ENCODE measurements at places on chromosomes 2 and 18. TPM values are rescaled to one million over a fixed set of nuclear protein-coding genes. Genes with fewer than 3 reads are reported as not detected.
A peak's percentile ranks its signal among the peaks of the same experiment; 100 is the strongest.

- no peak for DNase-seq
These were observed 80.1 kb downstream of the KCNS3 start for GRCh38 chr2:17958466-17959092.

GRCh38 chr2:238513346-238513745 is 86.6 kb downstream of the ASB1 start:
- peak; percentile 70 for DNase-seq

Gene RSAD2
- total RNA-seq, result 0.78 TPM

GRCh38 chr18:46621111-46621766 is 35.8 kb downstream of the LOXHD1 start:
- DNase-seq, result no peak

DNA sequence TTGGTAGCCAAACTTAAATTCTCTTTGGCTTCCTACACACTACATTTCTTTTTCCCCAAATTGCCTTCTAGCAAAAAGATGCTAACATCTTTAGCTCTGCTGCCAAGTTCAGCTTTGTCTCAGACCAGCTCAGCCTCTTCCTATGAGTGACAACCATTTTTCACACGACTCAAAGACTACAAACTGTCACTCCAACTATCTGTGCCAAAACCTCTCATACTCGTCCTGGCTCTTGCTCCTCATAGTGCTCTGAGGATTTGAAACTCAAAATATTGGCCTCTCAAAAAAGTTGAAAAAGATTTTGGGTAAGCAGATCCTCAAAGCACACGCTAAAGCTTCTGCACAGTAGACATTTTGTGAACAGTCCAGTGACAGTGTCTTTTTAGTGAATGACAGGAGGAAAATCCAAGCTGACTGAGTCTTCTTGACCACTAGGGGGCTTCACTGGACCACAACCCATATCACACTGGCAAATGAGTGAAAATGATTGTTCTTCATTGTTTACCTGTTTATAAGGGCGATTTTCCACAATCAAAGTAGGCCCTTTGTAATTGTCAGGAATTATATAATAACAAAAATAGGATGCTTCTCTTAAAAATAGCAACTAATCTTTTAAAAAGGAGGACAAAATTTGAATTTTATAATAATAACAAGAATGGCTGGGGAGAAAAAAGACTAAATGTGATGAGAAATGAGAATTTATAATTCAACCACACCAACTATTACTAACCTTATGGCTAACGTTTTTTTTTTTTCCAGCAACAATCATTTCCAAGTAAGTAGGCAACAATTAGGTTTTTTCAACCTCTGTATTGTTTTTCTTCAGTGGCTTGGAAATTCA is 85.5 kb upstream of the PGAP1 start:
- peak; percentile 57 for DNase-seq

- no peak for DNase-seq
These were observed 172.2 kb upstream of the HAAO start for GRCh38 chr2:42964439-42965083.

Gene RMND5A
- total RNA-seq, result 33.1 TPM

DNA sequence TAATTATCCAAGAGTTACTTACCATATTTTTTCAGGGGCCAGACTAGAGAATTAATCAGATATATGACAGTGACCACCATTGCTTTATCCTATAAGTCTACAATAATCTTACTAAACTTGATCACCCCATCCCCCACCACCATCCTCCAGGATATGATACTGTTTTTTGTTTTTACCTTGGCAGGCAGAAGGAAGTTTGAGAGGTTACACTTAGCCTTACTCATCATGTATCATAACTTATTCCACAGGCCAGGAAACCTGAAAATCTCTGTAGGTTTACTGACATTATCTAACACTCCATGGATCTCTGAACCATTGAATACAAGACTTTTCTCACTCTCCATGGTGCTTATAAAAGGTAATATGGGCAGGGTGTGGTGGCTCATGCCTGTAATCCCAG is 602.7 kb downstream of the KCNJ3 start:
- DNase-seq, result no peak

- DNase-seq, result no peak
These were observed 236.6 kb downstream of the GLI2 start for GRCh38 chr2:120972286-120972685.

Gene RAX
- total RNA-seq, result not detected

DNA sequence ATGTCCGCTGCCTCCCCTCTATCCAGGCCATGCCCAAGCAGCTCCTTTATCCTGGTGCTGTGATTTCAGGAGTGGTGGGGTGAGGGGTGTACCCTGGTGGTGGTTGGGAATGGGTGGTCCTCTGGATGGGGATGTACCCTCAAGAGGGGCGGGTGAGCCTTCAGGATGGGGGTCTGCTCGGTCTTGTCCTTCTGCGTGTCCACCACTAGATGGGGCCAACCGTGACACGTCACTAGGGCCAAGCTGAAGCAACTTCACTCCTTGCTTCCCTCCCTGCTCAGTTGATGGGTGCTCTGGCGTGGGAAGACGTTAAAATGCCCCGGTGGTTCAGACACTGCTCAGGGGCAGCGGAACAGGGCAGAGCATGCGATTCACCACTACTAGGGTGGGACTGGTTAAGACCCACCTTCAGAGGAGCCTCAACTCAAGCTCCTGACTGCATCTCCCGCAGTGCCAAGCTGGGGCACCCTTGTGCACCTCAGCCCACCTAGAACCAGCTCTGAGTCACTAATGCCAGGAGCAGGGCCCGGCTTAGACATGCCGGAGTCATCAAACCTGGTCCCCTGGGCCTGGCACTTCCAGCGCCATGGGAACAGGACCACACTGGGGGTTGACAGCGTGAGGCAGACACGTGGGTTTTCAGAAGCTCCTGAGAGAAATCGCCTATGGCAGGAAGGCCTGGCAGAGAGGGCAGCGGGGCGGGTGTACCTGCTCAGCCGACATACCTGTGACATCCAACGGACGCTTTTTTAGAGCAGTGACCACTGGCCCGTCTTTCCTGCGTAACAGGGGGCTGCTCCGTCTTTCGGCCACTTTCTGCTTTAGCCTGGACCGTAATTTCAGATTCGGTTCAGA is 256.7 kb downstream of the HDAC4 start:
- DNase-seq, result peak; percentile 12

Gene SAG
- not detected for total RNA-seq

GRCh38 chr2:226190479-226191252 is 609.0 kb downstream of the IRS1 start:
- no peak for DNase-seq

Gene DPP4
- total RNA-seq, result 19.0 TPM

GRCh38 chr2:64943387-64944150 is 45.6 kb upstream of the SLC1A4 start:
- no peak for DNase-seq

- DNase-seq, result no peak
These were observed 9.3 kb upstream of the RGPD4 start for GRCh38 chr2:107817378-107817777.

DNA sequence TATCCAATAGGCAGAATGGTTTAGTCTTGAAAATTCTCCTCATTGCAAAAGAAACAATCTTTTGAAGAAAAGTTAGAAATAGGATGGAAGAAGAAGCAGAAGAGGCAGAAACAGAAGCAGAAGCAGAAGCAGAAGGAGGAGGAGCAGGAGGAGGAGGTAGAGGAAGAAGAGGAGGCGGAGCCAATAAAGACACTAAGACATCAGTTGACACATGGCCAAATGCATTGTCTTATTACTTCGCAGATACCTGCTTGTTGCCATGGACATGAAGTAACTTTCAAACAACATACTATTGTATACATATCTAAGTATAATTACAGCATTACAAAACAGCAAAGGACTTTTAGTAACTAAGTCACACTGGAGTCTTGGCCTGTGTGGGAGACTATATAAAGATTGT is 606.3 kb downstream of the METTL4 start:
- no peak for DNase-seq

Gene FAHD2A
- 20.8 TPM for total RNA-seq

Gene SIX2
- not detected for total RNA-seq

GRCh38 chr18:23356424-23356823 is 96.7 kb upstream of the RIOK3 start:
- DNase-seq, result no peak

Gene TLX2
- not detected for total RNA-seq

Gene PSTPIP2
- not detected for total RNA-seq

GRCh38 chr2:147662221-147662620 is 182.6 kb upstream of the ACVR2A start:
- no peak for DNase-seq

Gene CAPN14
- not detected for total RNA-seq

DNA sequence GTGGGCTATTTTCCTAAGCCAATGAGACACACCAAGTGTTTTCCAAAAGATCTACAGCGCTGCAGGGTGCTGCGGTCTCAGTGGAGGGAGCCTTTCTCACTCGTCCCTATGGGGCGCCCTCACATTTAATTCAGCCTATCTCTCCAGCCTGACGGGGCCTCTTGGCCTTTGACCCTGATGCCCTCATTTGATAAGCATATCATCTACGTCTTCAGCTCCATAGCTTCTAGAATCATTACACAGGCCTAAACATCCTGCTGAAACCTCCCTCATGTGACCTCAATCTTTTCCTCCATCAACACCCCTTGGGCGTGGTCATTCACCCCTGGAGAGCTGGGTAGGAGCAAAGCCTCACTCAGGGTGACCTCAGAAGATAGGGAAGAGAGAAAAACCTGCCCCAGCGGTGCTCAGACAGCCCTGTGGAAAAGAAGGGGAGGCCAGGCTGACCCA is 57.4 kb downstream of the CYP26B1 start:
- no peak for DNase-seq

Gene AQP12B
- total RNA-seq, result not detected

GRCh38 chr2:80748592-80748991 is 444.0 kb upstream of the LRRTM1 start:
- no peak for DNase-seq

Gene CDH19
- not detected for total RNA-seq

Gene SERPINB12
- total RNA-seq, result not detected

DNA sequence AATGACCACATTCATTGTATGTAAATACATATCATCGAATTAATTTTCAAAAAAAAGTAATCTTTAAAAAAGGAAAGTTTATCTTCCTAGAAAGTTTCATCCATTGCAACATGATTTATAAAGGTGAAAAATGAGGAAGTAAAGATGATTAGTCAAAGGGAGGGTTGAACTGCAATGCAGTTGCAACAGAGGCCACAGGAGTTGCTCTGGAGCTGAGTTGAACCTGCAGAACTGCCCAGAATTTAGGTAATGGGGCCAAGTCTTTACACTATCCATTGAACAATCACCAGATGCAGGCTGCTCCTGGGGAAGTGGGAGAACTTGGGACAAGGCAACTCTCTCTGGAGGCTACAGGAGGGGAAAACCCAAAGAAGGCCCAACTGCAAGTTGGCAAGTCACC is 390.7 kb downstream of the METTL4 start:
- peak; percentile 50 for DNase-seq

DNA sequence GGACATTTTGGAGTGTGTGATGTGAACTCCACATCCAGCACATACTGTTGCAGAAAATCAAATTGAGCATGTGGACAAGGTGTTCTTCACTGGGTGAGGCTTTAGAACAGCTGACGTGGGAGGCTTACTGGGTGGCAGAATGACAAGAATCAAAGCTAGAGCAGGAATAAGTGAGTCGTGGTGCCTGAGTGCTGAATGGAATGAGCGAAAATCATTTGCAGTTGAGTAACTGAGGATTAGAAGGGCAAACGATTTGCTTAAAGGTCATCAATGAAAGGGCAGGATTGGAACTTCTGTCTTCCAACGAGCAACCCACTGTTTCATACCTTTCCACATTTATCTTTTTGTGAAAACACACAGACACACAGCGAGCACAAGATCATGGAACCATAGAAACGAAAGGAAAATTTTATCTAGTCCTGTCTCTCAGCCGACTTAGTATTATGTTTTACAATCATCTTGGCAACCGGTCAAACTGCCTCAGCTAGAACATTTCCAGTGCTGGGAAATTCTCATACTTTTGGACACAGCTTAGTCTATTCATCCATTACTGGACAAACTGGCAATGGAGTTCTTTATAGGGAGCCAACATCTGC is 7.2 kb upstream of the DAW1 start:
- no peak for DNase-seq

Gene TWIST2
- total RNA-seq, result not detected

GRCh38 chr2:70984576-70985282 is 6.3 kb downstream of the ANKRD53 start:
- peak; percentile 79 for DNase-seq

DNA sequence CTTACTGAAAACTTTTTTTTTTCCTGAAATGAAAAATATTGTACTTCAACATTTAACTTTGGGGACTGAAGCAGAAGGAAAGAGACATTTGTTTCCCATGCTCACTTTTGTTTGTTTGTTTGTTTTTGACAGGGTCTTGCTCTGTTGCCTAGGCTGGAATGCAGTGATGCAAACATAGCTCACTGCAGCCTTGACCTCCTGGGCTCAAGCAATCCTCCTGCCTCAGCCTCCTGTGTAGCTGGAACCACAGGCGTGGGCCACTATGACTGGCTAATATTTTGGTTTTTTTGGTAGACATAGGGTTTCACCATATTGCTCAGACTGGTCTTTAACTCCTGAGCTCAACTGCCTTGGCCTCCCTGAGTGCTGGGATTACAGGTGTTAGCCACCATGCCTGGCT is 70.9 kb upstream of the SPTBN1 start:
- DNase-seq, result no peak

- no peak for DNase-seq
These were observed 945.8 kb downstream of the CBLN2 start for GRCh38 chr18:71598374-71598773.

DNA sequence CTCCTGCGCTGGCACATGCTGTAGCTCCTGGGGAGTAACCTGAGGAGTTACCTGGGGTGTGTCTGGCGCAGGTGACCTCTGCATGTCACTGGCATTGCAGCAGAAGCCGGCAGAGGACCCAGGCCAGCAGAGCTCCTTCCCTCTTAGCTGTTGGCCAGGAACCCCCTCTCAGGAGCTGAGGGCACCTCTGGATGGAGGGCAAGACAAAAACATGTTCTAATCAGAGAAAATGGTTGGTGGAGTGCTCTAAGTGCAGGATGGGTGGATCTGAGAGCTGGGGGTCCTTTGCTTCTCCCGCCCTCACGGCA is 44.9 kb upstream of the SNTG2 start:
- DNase-seq, result no peak

DNA sequence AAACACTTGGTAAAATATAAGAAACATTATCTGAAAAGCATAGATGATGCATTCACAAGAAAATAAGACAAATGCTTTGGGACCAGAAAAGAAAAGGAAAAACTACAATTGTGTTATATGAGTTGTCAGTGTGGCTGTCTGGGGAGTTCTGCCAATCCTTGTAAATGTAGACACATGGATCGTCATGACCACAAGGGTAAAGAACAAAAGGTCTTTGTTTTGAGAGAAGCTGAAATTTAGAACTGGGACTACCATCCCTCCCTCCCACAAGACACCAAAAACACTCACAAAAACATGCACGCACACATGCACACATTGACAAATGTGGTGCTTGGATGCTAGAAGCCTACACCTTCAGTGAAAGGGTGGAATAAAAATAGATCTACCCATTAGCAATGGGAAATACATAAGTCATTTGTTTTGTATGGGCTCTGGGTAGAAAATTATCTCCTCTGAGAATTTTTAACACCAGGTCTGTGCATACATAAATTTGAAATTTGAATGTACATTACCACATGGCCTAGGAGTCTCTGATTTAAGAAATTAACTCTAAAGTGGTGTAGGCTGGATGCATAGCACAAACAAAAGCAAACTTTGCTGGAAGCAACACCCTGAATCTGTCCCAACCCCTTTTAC is 266.2 kb upstream of the SLC39A10 start:
- DNase-seq, result no peak
